Natural killer cell treated with Interleukin-12 subunit alpha and Interleukin-12 subunit beta and Interleukin-15 and Interleukin-18, amount 100 ng/mL, for 72 hours (primary cell): ENCODE measurements at places on chromosomes 5 and 9. TPM values are rescaled to one million over a fixed set of nuclear protein-coding genes. Genes with fewer than 3 reads are reported as not detected.
A peak's percentile ranks its signal among the peaks of the same experiment; 100 is the strongest.

Gene CAMK4
- 16.2 TPM for total RNA-seq

- no peak overlapping the region for H3K27ac ChIP-seq
- no peak for DNase-seq
- H3K27me3 ChIP-seq, result peaks cover 13% of the 10 kb centered on the region
- H3K4me1 ChIP-seq, result peaks cover 35% of the 10 kb centered on the region
- H3K4me3 ChIP-seq, result peak overlapping the region; percentile 68
Measured at GRCh38 chr5:177402271-177403043, 2.0 kb upstream of the PFN3 start.

Gene SLC6A3
- not detected for total RNA-seq

- no peak overlapping the region for H3K4me3 ChIP-seq
- DNase-seq, result no peak
- peaks cover 6% of the 10 kb centered on the region for H3K27me3 ChIP-seq
Measured at GRCh38 chr5:174097486-174098185, 52.1 kb downstream of the NSG2 start.

Gene PLCXD3
- not detected for total RNA-seq

DNA sequence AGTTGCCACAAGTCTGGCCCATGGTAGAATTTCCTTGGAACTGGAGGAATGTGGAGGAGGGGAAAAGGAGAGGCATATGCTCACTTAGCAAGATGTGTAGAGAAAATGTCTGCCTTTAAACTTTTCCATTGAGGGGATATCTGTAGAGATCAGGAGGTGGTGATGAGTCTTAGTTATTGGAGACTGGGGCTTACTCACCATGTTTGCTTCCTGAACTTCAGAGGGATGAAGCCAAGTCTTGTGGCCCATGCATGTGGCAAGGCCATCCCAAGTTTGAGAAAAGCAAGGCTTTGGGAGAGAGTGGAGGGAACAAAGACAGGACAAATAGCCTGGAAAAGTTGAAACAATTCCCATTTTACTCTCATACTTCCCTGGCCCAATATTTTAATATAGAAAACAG is 124.5 kb downstream of the GDNF start:
- peaks cover under 1% of the 10 kb centered on the region for H3K36me3 ChIP-seq
- no peaks in the 10 kb centered on the region for H3K27me3 ChIP-seq
- H3K4me1 ChIP-seq, result peaks cover 13% of the 10 kb centered on the region
- DNase-seq, result no peak
- no peak overlapping the region for H3K27ac ChIP-seq

Gene GPRIN1
- 2.7 TPM for total RNA-seq

GRCh38 chr5:98994611-98995010 is 65.8 kb upstream of the CHD1 start:
- no peaks in the 10 kb centered on the region for H3K27me3 ChIP-seq
- no peak overlapping the region for H3K4me3 ChIP-seq
- H3K27ac ChIP-seq, result no peak overlapping the region
- no peak for DNase-seq
- H3K4me1 ChIP-seq, result peaks cover 1% of the 10 kb centered on the region

Gene OTP
- total RNA-seq, result not detected

GRCh38 chr5:2385818-2386217 is 365.7 kb downstream of the IRX2 start:
- no peaks in the 10 kb centered on the region for H3K36me3 ChIP-seq
- no peak for DNase-seq
- no peak overlapping the region for H3K4me3 ChIP-seq
- no peaks in the 10 kb centered on the region for H3K4me1 ChIP-seq
- H3K27ac ChIP-seq, result no peak overlapping the region

DNA sequence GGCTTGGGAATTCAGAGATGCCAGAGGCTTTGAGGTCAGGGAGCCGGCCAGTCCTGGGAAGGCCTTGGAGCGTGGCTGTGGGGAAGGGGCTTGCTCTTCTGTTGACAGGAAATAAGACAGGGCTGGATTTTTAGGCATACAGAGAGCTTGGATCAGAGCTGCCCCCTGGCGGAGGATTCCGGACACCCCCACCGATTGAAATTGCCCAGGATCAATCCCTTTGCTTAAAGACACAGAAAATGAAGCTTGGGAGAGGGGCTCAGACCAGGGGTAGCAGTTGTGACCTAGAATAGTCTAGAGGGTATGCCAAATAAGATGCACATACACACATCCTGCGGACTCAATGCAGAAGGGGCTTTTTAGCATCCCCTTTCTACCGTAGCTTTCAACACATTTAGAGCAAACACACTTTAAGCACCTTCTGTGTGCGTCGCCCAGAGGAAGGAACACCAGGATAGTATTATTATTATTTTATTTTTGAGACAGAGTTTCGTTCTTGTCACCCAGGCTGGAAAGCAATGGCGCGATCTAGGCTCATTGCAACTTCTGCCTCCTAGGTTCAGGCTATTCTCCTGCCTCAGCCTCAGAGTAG is 1.7 kb upstream of the NTMT1 start:
- peaks cover 11% of the 10 kb centered on the region for H3K27me3 ChIP-seq
- H3K4me1 ChIP-seq, result peaks cover 41% of the 10 kb centered on the region
- H3K27ac ChIP-seq, result peak overlapping the region; percentile 80
- DNase-seq, result no peak

DNA sequence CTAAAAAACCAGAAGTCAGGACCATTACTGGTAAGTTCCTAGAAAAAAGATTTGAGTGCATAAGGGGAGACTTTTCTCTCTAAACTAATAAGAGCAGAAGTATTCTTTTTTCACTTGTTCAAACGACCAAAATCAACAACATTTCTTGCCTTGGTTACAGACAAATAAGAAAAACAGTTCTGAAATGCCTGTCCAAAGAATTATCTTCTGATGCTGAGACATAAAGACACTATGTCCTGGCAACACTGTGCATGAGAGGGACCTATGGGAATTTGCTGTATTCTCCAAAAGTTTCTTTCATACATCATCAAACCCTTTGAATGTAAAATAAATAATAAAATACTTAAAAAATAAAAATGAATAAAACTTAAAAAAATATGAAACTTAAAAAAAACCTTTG is 50.4 kb downstream of the ZNF474 start:
- no peaks in the 10 kb centered on the region for H3K27me3 ChIP-seq
- DNase-seq, result no peak
- H3K4me1 ChIP-seq, result no peaks in the 10 kb centered on the region
- no peak overlapping the region for H3K4me3 ChIP-seq
- no peaks in the 10 kb centered on the region for H3K36me3 ChIP-seq

DNA sequence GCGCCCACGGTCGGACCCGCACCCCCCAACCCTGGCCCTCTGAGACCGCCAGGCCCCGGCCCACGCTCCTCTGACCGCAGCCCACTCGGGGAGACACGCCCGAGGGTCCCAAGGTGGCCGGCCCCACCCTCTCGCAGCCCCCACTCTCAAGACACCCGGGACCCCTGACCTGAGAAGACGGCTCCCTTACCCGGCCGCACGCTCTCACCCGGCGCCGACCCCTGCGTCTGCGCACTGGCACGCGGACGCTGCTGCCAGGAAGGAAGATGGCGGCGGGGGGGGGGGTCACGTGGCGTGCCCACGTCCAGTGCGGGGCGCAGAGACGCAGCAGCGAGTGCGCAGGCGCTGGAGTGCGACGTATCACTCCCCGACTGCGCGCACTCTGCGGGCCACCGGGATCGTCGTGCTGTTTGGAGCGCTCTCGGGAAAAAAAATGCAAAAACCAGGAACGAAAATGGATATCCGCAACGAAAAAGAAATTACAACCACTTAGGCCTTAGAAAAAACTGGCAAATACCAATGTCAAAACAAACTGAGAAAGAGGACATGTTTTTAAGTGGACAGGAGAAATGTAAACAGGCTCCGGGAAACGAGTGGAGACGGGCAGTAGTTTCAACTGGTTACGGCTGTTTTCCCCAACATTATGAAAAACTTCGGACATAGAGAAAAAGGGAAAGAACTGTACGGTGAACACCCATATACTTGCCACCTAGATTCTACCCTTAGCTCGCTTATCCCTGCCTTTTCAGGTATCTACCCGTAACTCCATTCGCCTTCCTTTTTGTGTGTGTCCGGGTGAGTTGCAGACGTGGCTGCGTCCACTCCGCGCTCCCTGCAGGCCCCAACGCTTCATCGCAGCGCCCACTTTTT is at the start of gene MRPL36:
Gene MRPL36 (minus strand): TSS at position 236 of the 870 bp plus-strand sequence. CDS start 902 bp downstream, outside the sequence.
- H3K4me1 ChIP-seq, result peaks cover 39% of the 10 kb centered on the region
- peak; percentile 93 for DNase-seq
- no peaks in the 10 kb centered on the region for H3K27me3 ChIP-seq
- H3K36me3 ChIP-seq, result peaks cover 21% of the 10 kb centered on the region
- H3K4me3 ChIP-seq, result peak within 1 kb of the TSS; percentile 99
- H3K27ac ChIP-seq, result peak within 1 kb of the TSS; percentile 95
